ENCODE measurements at places on chromosomes 7 and 10.

DNA sequence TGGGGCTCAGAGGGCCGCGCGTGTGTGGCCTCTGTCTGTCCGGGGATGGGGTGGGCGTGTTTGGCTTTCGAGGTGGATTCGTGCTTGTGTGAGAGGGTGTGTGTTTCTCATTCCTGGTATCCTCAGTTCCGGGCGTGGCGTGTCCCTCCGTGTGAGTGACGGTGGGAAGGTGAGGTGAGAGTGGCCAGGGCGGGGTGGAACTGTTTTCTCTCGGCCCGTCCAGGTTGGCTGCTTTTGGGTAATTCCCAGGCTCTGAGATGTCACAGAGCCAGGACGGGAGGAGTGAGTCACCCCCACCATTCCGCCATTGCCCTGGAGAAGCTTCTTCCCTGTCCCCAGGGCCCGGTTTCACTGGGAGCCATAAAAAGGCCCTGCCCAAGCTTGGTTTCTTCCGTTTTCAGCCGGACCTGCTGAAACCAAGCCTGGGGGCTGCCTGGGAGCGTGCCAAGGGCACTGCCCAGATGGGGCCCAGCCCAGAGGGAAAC lies 21.3 kb upstream of the CLDN4 start:
- DNase-seq = peak; percentile 44

- DNase-seq = no peak
These were observed 150.1 kb upstream of the TCF7L2 start for GRCh38 chr10:112799726-112800510.

GRCh38 chr10:62733654-62734293 lies 70.7 kb upstream of the ADO start:
- DNase-seq = no peak

- DNase-seq = no peak
These were observed 7.7 kb downstream of the DPCD start for GRCh38 chr10:101595591-101596433.

DNA sequence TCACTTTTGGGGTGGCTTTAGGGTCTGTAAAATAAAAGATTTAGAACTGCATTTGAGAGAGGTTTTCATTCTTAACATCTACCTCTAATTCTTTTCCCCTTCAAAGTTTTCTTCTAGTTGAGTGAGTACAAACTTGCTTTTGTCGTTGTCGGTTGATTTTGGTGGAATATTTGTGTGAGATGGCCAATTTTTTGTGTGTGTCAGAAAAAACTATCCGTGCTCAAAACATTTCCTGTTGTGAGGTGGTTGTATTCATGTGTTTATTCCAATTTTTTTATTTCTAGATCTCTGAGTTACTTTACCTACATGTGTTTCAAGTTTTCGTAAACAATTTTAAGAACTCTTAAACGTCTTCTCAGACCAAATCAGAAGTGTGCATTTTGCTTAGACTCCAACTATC lies 1.6 kb downstream of the AHR start:
- no peak for DNase-seq

DNA sequence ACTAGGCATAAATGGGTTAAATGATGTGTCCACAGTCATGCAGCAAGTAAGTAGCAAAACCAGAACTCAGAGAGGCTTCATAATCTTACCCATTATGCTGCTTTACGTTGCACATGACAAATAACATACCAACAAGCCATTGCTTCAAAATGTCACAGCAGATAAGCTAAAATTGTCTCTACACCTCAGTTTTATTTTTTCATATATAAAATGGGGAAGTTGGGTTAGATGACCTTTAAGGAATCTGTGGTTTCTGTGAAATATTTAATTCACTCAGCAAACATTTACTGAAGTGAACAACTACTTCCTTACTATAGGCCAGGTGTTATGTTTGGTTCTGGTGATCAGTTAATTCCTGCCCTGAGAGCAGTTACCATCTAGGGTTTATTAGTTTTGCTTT lies 2.2 kb upstream of the ASCC1 start:
- no peak for DNase-seq
